ENCODE measurements at places on chromosomes 7 and 10. TPM values are rescaled to one million over a fixed set of nuclear protein-coding genes. Genes with fewer than 3 reads are reported as not detected.

- H3K27me3 ChIP-seq: no peaks in the 10 kb centered on the region
- no peak overlapping the region for H3K27ac ChIP-seq
- no peaks in the 10 kb centered on the region for H3K4me1 ChIP-seq
- no peak overlapping the region for H3K4me3 ChIP-seq
- H3K36me3 ChIP-seq: no peaks in the 10 kb centered on the region
- no peak for DNase-seq
Observed at GRCh38 chr7:90853205-90853604, 257.1 kb downstream of the CDK14 start.

HOXA4 gene
- 3.3 TPM for polyA plus RNA-seq

- H3K4me3 ChIP-seq: no peak overlapping the region
- no peaks in the 10 kb centered on the region for H3K27me3 ChIP-seq
- no peaks in the 10 kb centered on the region for H3K36me3 ChIP-seq
- no peaks in the 10 kb centered on the region for H3K4me1 ChIP-seq
- no peak for DNase-seq
Observed at GRCh38 chr7:49790209-49790608, 16.8 kb downstream of the VWC2 start.

- H3K36me3 ChIP-seq: no peaks in the 10 kb centered on the region
- H3K4me3 ChIP-seq: no peak overlapping the region
- no peaks in the 10 kb centered on the region for H3K27me3 ChIP-seq
- peak; percentile 74 for DNase-seq
Observed at GRCh38 chr7:101125989-101126650, 784 bp upstream of the SERPINE1 start.

GRCh38 chr10:78109210-78109609, 75.5 kb downstream of the RPS24 start:
- DNase-seq: no peak
- H3K4me3 ChIP-seq: no peak overlapping the region
- no peaks in the 10 kb centered on the region for H3K27me3 ChIP-seq
- H3K4me1 ChIP-seq: no peaks in the 10 kb centered on the region

DNA sequence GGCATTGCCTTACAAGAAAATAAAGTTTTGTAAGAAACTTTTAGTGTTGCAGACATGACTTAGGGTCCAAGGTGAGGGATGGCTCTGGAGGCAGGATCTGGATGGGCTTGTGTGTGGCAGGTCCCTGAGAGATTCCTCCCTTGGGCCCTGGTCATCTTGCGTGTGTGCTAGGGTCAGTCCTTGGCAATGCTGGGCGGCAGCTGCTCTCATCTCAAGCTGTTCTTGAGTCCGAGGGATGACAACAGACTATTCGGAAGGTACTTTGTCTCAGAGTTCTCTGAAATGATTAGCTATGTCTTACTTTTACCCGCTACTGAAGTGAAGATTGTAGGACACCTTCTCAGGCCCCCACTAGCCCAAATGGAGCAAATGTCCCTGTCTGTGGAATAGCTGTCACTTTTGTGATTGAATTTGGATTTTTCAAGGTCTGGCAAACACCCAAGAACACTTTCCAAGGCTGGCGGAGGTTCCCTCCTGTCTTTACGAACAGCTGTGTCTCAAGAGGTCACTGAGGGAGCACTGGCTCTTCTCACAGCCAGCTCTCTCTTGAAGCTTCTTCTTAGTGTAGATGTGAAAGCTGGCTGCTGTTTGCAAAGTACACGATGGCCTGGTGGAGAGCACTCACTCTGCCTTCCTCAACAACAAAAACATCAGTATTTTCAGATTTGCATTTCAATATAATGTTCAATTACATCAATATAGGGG, 253.6 kb downstream of the STK31 start:
- DNase-seq: no peak
- H3K4me3 ChIP-seq: no peak overlapping the region
- H3K27me3 ChIP-seq: no peaks in the 10 kb centered on the region

DNA sequence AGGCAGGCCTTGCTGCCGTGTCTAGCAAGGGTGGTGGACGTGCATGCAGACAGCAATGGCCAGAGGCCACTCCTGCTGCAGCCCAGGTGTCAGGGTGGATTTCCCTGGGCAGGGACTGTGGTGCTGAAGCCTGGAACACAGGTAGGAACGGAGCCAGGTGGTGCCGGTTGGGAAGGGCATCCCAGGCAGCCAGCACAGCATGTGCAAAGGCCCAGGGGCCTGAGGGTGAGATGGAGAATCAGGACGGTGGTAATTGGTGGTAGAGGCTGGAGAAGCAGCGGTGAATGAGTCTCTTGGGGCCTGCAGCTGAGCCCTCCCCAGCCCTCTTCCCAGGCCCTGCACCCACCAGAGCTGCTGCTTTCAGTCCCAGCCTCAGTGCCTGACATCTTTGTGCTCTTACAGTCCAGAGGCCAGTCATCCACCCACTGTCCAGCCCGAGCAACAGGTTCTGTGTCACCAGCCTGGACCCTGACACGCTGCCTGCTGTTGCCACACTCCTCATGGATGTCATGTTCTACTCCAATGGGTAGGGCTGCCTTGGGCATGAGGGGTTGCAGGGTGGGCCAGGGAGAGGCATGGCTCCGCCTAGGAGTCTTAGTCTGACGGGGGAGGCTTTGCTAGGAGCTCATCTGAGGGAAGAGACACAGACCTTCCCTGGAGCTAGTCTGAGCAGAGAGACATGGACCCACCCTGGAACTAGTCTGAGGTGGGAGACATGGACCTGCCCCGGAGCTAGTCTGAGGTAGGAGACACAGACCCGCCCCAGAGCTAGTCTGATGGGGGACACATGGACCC, 54.3 kb downstream of the CASTOR2 start:
- H3K36me3 ChIP-seq: no peaks in the 10 kb centered on the region
- no peak overlapping the region for H3K4me3 ChIP-seq
- H3K4me1 ChIP-seq: no peaks in the 10 kb centered on the region
- no peaks in the 10 kb centered on the region for H3K27me3 ChIP-seq

GRCh38 chr7:116687801-116688201, 15.8 kb downstream of the MET start:
- H3K4me3 ChIP-seq: no peak overlapping the region
- H3K27me3 ChIP-seq: no peaks in the 10 kb centered on the region
- no peaks in the 10 kb centered on the region for H3K4me1 ChIP-seq
- no peaks in the 10 kb centered on the region for H3K36me3 ChIP-seq
- DNase-seq: no peak

DNA sequence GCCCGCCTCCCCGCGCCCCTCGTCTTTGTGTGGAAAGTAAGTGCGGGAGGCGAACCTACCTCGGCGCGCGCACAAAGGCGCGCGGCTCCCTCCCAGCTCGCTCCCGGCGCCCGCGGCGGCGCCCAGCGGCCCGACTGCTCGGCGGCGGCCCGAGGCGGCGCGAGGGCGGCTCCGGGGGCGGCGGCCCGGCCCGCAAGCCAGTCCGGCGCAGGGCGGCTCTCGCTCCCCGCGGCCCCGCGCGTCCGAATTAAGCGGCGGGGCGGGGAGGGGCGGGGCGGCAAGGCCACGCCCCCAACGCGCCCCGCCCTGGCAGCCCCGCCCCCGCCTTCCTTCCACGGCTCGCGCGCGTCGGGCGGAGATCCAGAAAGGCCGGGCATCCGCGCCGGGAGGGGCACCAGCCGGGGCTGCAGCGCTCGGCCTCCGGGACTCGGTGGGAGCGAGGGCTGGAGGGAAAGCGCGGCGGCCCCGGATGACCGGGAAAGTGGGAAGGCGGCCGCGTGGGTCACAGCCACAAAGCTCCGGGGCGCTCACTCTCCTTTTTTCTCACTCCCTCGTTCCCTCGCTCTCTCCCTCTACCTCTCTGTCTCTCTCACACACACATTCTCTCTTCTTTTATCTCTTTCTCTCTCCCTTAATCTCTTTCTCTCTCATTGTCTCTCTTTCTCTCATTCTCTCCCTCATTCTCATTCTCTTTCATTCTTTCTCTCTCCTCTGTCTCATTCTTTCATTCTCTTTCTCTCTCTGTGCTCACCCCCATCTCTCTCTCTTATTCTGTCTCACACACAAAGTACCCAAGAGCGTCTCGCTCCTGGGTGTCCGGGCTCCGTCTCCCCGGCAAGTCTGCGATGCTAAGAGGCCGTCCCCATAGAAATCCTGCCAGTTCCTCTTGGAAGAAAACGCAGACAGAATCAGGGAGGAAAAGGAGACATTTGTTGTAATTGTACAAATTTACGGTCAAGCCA, 170.2 kb downstream of the FAM107B start:
- H3K27ac ChIP-seq: peak overlapping the region; percentile 77
- peak overlapping the region; percentile 68 for H3K4me3 ChIP-seq
- H3K36me3 ChIP-seq: no peaks in the 10 kb centered on the region
- peak; percentile 87 for DNase-seq

NPY4R gene
- 0.26 TPM for polyA plus RNA-seq

DNA sequence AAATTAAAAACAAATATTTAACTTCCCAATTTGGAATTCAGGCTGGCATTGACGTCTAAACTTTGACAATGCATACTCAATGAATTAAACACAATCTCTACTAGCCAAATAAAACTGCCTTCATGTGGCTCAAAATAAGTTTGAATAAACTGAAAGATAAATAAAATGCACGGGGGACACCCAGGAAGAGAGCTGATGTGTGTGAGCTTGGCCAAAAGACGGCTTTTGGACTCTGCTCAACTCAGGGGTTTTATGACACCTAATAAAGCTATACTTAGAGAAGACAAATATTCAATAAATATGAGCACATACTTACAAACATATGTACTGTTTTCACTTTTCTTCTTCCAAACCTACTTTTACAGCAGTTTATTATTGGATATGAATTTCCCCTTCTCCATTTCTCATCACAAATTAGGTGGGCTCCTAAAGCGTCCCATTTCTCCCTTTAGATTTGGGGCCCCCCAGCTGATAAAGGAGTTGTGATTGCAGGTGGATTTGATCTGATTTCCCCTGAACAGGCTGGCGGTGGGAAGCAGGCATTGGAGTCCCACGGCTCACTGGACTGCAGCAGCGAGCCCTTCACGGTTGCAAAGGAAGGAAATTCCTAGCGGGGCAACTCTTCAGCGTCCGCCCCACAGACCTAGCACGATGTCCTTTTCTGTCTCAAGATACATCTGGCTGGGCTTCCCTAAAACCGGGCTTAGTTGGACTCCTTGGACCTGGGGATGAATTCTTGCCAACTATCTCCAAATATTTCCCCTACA, 79.6 kb downstream of the INSIG1 start:
- H3K4me1 ChIP-seq: peaks cover 12% of the 10 kb centered on the region
- no peaks in the 10 kb centered on the region for H3K27me3 ChIP-seq
- H3K4me3 ChIP-seq: no peak overlapping the region
- no peak overlapping the region for H3K27ac ChIP-seq

GRCh38 chr10:101071267-101071884, 9.6 kb downstream of the KAZALD1 start:
- peaks cover 12% of the 10 kb centered on the region for H3K4me1 ChIP-seq
- no peaks in the 10 kb centered on the region for H3K27me3 ChIP-seq
- H3K27ac ChIP-seq: no peak overlapping the region
- peak; percentile 19 for DNase-seq
- no peaks in the 10 kb centered on the region for H3K36me3 ChIP-seq
- no peak overlapping the region for H3K4me3 ChIP-seq

TAS2R41 gene
- polyA plus RNA-seq: not detected

GRCh38 chr7:44064791-44065430, 456 bp downstream of the PGAM2 start:
- DNase-seq: no peak
- H3K4me3 ChIP-seq: no peak overlapping the region
- H3K36me3 ChIP-seq: no peaks in the 10 kb centered on the region
- H3K27ac ChIP-seq: no peak overlapping the region

- H3K27ac ChIP-seq: no peak overlapping the region
- H3K27me3 ChIP-seq: no peaks in the 10 kb centered on the region
- no peaks in the 10 kb centered on the region for H3K36me3 ChIP-seq
- no peaks in the 10 kb centered on the region for H3K4me1 ChIP-seq
- DNase-seq: no peak
Observed at GRCh38 chr10:61822096-61822495, 79.4 kb upstream of the ARID5B start.

GPR85 gene
- 18.5 TPM for polyA plus RNA-seq

DNA sequence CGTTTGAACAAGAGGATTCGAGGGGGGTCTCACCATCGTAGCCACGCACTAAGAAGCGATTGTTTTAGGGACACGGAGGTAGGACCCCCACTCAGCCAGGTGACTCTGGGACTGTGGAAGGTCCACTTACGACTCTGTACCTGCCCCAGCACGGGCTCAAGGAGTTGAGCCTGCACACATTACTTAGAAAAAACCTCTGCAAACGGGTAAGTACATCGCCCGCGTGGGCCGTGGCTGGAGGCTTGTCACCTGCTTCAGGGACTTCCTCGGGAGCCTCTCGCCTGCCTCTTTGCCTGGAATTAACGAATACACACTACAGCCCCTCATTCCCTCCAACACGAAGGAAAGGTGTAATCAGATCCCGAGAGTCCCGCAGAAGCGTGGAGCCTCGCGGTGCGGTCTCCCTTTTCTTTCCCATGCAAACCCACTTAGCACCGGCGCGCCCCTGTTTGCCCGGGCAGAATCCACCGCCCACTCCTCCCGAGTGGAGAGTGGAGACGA, 826 bp downstream of the PODXL start:
- H3K4me3 ChIP-seq: peak overlapping the region; percentile 58
- H3K27me3 ChIP-seq: no peaks in the 10 kb centered on the region
- no peak for DNase-seq
- H3K27ac ChIP-seq: no peak overlapping the region
- H3K36me3 ChIP-seq: no peaks in the 10 kb centered on the region

DNA sequence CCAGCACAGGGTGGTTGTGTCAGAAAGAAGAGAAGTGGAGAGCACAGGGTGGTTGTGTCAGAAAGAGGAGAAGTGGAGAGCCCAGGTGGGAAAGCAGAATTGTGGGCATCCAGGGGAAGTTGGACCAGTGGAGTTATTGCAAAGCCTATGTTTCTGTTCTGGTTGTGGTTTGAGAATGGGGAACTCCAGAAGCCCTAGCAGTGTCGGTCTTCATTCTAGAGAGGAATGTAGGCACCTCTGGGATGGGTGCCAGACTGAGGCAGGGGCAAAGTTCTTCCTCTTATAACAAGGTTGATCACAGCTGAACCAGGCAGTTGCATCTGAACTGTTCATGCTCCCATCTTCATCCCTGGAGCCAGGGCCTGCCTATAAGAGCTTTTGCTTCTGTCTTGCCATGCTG, 954 bp downstream of the FSCN3 start:
- H3K27me3 ChIP-seq: no peaks in the 10 kb centered on the region
- DNase-seq: no peak
- peaks cover 4% of the 10 kb centered on the region for H3K4me1 ChIP-seq
- H3K27ac ChIP-seq: no peak overlapping the region
- H3K36me3 ChIP-seq: no peaks in the 10 kb centered on the region

- no peak overlapping the region for H3K27ac ChIP-seq
- no peaks in the 10 kb centered on the region for H3K36me3 ChIP-seq
- H3K27me3 ChIP-seq: no peaks in the 10 kb centered on the region
- no peak for DNase-seq
- peaks cover 20% of the 10 kb centered on the region for H3K4me1 ChIP-seq
Observed at GRCh38 chr10:58384095-58384494, 1.1 kb upstream of the TFAM start.

VOPP1 gene
- 29.3 TPM for polyA plus RNA-seq

C10orf67 gene
- polyA plus RNA-seq: 11.1 TPM

DNA sequence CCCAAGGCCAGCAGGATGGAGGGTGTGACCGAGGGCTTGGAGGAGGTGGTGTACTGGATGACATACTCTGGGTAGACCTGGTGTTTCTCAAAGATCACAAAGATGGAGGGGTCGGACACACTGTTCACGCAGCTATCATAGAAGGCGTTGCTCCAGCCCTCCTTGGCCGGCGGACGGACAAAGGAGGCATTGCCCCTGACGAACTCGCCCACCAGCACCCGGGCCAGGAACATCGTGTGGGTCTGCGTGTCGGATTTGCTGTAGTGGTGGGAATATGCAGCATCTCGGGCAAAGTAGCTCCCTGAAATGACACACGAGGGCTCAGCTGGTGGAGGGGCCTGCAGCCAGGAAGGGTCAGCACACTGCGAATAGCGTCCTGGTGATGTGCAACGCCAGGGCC, 38.2 kb downstream of the PARP12 start:
- H3K4me3 ChIP-seq: no peak overlapping the region
- no peaks in the 10 kb centered on the region for H3K36me3 ChIP-seq
- H3K4me1 ChIP-seq: no peaks in the 10 kb centered on the region
- no peak for DNase-seq
- no peaks in the 10 kb centered on the region for H3K27me3 ChIP-seq

All from testis (tissue), 5 donors.